Activated T-helper 1 cell treated with anti-CD3 and anti-CD28 coated beads, Interleukin-12 subunit alpha, Interleukin-12 subunit beta, Interleukin-2, Interleukin-4 antibody, amounts not matched to agents 30 ng/mL and 10 ng/mL and 1 ng/mL, durations not matched to agents 14 hours and 24 hours and 36 hours (primary cell): ENCODE measurements at places on chromosomes 3 and 15. TPM values are rescaled to one million over a fixed set of nuclear protein-coding genes. Genes with fewer than 3 reads are reported as not detected.
A peak's percentile ranks its signal among the peaks of the same experiment; 100 is the strongest.

GRCh38 chr15:85706779-85707518 is 87.8 kb downstream of the KLHL25 start:
- H3K27ac ChIP-seq: peak overlapping the region; percentile 99
- peaks cover 37% of the 10 kb centered on the region for H3K36me3 ChIP-seq
- H3K4me1 ChIP-seq: peaks cover 88% of the 10 kb centered on the region
- no peak for DNase-seq
- H3K27me3 ChIP-seq: no peaks in the 10 kb centered on the region

DNA sequence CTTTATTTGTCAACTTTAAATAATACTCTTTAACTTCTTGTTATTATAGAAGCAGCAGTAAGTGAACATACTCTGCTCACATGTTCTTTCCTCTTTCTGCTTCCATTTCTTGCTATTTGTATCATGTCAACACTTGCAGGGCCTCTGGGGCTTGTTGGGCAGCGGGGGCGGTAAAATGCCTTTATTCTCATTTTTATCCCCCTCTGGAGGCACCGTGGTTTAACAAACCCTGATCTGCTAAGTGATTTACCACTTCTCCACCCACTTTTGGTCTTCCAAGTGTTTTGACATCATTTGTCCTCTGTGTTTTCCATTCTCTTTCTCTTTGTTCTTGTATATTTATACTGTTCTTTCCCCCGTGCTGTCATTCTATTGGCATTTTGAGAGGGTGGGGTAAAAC is 33.9 kb downstream of the SCN10A start:
- no peaks in the 10 kb centered on the region for H3K36me3 ChIP-seq
- DNase-seq: no peak
- peaks cover 10% of the 10 kb centered on the region for H3K27me3 ChIP-seq
- H3K4me3 ChIP-seq: no peak overlapping the region
- no peaks in the 10 kb centered on the region for H3K4me1 ChIP-seq

DNA sequence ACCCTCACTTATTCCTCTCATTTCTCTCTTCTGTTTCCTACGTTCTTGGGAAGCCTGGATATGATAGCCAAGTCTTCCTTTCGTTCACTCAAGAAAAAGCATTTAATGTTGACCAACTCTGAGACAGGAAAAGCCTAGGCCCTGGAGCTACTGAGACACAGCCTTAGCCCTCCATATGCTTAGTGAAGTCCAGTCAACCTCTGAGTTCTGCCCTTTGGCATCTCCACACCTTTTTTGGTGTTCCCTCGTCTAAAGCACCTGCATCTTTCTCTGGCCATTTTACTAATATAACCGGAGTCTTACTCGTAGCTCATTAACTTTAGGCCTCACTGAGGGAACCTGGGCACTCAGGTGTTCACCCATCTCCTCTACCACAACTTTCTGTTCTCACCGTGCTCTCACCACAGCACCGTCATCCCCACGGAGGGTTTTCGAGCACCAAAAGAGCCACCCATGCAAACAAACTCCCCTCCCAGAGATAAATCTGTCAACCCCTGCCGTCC is 632 bp downstream of the MTHFS start:
- DNase-seq: no peak
- peak overlapping the region; percentile 96 for H3K27ac ChIP-seq
- H3K36me3 ChIP-seq: peaks cover 20% of the 10 kb centered on the region
- H3K4me1 ChIP-seq: peaks cover 45% of the 10 kb centered on the region
- no peaks in the 10 kb centered on the region for H3K27me3 ChIP-seq

- H3K4me3 ChIP-seq: no peak overlapping the region
- H3K36me3 ChIP-seq: peaks cover 16% of the 10 kb centered on the region
- H3K4me1 ChIP-seq: peaks cover 15% of the 10 kb centered on the region
- H3K27me3 ChIP-seq: peaks cover 7% of the 10 kb centered on the region
Measured at GRCh38 chr15:31407376-31407775, 80.7 kb downstream of the KLF13 start.

DNA sequence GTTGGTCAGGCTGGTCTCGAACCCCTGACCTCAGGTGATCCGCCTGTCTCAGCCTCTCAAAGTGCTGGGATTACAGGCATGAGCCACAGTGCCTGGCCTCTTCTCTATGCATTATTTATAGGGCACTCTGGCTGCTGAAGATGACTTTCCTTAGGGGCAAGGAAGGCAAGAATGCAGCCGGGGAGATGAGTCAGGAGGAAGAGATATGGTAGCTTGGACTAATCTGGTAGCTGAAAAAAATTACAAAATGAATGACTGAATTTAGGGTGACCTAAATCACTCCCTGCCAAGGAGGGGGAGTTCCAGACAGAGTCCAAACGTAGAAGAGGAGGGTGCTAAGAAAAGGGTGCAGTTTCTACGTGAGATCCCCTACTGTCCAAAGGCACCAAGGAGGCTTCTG is 14.2 kb downstream of the RHCG start:
- H3K36me3 ChIP-seq: no peaks in the 10 kb centered on the region
- no peak overlapping the region for H3K27ac ChIP-seq
- H3K4me3 ChIP-seq: no peak overlapping the region
- no peaks in the 10 kb centered on the region for H3K4me1 ChIP-seq
- peaks cover 16% of the 10 kb centered on the region for H3K27me3 ChIP-seq

The STAB1 gene
- total RNA-seq: 0.05 and 0.16 TPM in 2 replicates

DNA sequence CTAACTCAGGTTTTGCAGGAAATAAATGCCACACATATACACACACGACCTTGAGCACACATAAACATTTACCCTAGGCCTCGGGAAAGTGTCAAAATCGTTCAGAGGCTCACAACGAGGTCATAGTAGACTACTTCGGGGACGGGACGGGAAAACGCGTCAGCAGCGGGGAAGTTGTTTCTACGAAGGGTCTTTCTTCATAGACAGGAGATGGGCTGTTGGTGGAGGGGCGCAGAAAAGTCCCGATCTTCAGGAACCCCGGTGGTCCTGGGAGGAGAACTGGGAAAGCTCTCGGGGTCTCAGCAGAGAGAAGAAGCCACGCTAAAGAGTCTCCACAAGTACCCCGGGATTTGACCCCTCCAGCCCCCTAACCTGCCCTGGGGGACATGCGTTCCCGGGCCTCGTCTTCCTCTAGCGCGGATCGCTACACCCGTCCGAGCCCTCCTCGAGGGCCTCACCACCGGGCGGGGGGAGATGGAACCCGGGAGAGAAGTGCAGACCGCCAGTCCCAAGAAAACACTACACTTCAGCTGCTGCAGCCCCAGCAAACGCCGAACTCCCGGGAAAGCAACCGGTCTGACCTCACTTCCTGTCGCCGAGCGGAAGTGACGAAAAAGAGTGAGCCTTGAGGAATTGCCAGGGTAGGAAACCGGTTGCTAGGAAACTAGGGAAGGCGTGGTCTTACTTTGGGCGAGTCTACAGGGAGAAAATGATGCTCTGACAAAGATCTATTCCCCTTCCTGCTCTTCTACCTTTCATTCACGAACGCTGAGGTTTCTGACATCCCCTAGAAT is at the start of gene PIK3R4:
TSS of gene PIK3R4 (minus strand) at position 584 of the 794 bp plus-strand sequence. CDS start 1,611 bp downstream, outside the sequence.
- H3K27ac ChIP-seq: peak within 1 kb of the TSS; percentile 97
- H3K4me1 ChIP-seq: peaks cover 42% of the 10 kb centered on the region
- peaks cover 12% of the 10 kb centered on the region for H3K36me3 ChIP-seq
- DNase-seq: peak; percentile 94
- H3K27me3 ChIP-seq: no peaks in the 10 kb centered on the region
- peak within 1 kb of the TSS; percentile 90 for H3K4me3 ChIP-seq

DNA sequence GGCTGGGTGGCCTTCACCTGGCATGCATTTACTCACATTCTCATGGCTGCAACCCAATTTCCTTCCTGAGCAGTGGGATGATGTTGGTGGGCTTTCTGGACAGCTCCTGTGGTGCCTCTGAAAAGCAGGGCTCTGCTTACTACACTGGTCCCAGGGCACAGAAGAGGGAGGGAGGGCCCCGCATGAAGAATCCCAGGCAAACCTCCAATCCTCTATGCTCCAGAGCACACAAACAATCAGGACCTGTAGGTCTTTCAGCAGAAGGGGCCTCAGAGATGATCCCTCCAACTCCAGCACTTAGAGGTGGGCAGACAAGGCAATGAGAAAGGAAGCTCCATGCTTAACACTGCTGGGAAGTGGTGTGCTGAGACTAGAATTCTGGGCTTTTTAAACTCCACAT is 231.7 kb upstream of the ICE2 start:
- H3K27me3 ChIP-seq: no peaks in the 10 kb centered on the region
- no peak overlapping the region for H3K4me3 ChIP-seq
- no peak overlapping the region for H3K27ac ChIP-seq
- H3K4me1 ChIP-seq: peaks cover 7% of the 10 kb centered on the region
- no peak for DNase-seq

The ZNF620 gene
- 5.5 and 6.0 TPM in 2 replicates for total RNA-seq

- no peaks in the 10 kb centered on the region for H3K27me3 ChIP-seq
- DNase-seq: no peak
- no peak overlapping the region for H3K4me3 ChIP-seq
- no peaks in the 10 kb centered on the region for H3K4me1 ChIP-seq
- no peak overlapping the region for H3K27ac ChIP-seq
Measured at GRCh38 chr3:168476360-168476980, 380.7 kb upstream of the GOLIM4 start.

DNA sequence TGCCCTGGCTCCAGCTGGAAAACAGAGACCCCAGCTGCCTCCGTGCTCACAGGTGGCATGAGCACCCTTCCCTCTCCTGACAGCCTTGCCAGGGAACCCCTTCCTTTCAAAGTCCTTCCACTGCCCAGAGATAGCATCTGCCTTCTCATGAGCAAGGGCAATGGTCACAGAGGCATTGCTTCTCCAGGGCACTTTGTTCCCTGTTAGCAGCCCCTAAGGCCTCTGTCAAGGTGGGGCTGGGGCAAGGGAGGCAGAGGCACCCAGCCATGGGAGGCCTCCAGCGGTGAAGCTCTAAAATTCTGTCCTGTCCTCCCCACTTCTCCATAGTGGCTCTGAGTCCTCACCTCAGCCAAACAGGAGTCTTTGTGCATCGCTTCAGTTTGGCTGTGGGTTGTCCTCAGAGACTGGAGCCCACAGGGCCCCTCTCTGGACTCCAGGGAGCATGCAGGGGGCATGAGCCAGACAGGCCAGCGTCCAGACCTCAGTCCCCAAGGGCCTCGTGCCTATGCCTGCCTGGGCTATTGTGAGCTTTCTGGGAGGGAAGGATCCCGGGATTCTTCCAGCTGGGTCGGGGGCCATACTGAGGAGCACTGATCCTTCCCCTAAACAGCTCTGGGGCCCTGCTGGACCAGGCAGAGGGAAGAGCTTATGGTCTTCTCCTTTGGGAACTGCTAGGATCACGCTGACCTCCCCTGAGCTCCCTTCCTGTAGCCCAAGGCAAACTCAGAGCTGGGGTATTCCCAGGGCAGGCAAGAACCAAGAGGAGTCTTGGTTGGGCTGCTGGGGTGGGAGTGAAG is 106.6 kb downstream of the DNAJB8 start:
- no peak overlapping the region for H3K4me3 ChIP-seq
- H3K27ac ChIP-seq: no peak overlapping the region
- H3K4me1 ChIP-seq: no peaks in the 10 kb centered on the region
- no peaks in the 10 kb centered on the region for H3K27me3 ChIP-seq
- H3K36me3 ChIP-seq: no peaks in the 10 kb centered on the region

- no peak for DNase-seq
- H3K27me3 ChIP-seq: no peaks in the 10 kb centered on the region
- H3K4me3 ChIP-seq: no peak overlapping the region
- no peaks in the 10 kb centered on the region for H3K36me3 ChIP-seq
- no peak overlapping the region for H3K27ac ChIP-seq
Measured at GRCh38 chr3:166472015-166472414, 634.8 kb upstream of the BCHE start.

DNA sequence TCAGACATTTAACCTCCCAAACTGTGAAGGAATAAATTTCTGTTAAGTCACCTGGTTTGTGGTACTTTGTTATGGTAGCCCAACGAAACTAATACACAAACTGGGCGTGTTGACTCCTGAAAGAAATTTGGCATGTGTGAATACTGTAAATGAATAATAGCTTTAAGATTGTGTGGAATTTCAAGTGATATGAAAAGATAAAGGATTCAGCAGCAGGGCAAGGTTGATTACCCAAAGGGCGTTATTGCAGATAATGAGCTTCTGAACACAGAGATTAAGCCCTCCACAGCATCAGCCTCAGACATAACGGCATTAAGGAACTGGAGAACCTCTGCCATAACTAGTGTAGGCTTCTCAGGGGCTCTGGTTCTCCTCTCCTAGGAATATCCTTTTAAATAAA is 451.5 kb upstream of the NECTIN3 start:
- no peaks in the 10 kb centered on the region for H3K4me1 ChIP-seq
- no peak overlapping the region for H3K27ac ChIP-seq
- no peaks in the 10 kb centered on the region for H3K36me3 ChIP-seq

GRCh38 chr3:125165189-125165947 is 47.2 kb downstream of the SLC12A8 start:
- no peak overlapping the region for H3K4me3 ChIP-seq
- no peak overlapping the region for H3K27ac ChIP-seq
- no peaks in the 10 kb centered on the region for H3K4me1 ChIP-seq
- DNase-seq: no peak
- H3K27me3 ChIP-seq: peaks cover 25% of the 10 kb centered on the region
- H3K36me3 ChIP-seq: no peaks in the 10 kb centered on the region

GRCh38 chr3:178131801-178132200 is 404.4 kb upstream of the KCNMB2 start:
- no peaks in the 10 kb centered on the region for H3K36me3 ChIP-seq
- H3K4me3 ChIP-seq: no peak overlapping the region
- peaks cover 2% of the 10 kb centered on the region for H3K27me3 ChIP-seq
- no peaks in the 10 kb centered on the region for H3K4me1 ChIP-seq
- H3K27ac ChIP-seq: no peak overlapping the region

DNA sequence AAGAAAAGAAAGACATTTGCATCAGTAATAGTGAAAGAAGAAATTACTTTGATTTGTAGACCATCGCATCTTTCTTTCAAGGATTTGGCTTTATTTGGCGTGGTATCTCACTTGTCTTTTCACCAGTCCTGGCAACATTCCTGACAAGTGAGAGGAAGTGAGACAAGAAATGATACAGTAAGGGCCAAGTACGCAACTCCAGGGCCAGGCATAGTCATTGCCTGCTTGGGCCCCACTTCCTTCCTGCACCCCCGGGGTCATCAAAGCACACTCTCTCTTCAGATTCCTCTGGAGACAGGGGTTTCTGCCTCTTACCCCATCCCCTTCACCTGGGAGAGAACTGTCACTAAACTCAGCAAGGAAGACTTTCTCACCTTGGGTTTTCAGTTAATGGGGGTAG is 55.1 kb downstream of the CD47 start:
- peaks cover 12% of the 10 kb centered on the region for H3K36me3 ChIP-seq
- DNase-seq: no peak
- no peak overlapping the region for H3K4me3 ChIP-seq
- H3K27me3 ChIP-seq: no peaks in the 10 kb centered on the region

DNA sequence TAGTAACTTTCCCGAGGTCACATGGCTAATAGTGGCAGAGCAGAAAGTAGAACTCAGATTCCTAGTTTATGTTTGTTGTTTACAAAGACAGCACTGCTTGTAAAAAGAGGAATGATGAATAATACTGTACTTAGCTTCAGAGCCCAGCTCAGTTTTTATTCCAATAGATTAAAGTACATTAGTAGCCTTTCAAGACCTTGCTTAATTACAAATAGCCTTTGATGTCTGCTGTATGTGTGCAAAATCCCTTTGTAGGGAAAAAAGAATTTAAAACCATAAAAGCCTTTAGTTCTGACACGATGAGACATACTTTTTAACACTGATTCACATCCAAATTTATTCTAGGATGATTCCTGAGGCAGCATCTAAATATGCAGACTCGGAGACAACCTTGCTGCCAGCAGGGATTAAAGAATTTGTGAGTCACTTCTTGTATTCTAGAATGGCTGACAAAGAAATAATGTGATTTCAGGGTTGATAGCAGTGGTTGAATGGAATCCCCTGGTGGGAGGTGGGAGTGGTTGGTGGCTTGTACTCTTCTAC is 324.2 kb upstream of the TGFBR2 start:
- no peak overlapping the region for H3K4me3 ChIP-seq
- H3K4me1 ChIP-seq: peaks cover 32% of the 10 kb centered on the region
- H3K36me3 ChIP-seq: peaks cover 4% of the 10 kb centered on the region

The TRIM59 gene
- 33.1 and 33.2 TPM in 2 replicates for total RNA-seq
